ENCODE measurements at places on chromosomes 6 and 20.

DNA sequence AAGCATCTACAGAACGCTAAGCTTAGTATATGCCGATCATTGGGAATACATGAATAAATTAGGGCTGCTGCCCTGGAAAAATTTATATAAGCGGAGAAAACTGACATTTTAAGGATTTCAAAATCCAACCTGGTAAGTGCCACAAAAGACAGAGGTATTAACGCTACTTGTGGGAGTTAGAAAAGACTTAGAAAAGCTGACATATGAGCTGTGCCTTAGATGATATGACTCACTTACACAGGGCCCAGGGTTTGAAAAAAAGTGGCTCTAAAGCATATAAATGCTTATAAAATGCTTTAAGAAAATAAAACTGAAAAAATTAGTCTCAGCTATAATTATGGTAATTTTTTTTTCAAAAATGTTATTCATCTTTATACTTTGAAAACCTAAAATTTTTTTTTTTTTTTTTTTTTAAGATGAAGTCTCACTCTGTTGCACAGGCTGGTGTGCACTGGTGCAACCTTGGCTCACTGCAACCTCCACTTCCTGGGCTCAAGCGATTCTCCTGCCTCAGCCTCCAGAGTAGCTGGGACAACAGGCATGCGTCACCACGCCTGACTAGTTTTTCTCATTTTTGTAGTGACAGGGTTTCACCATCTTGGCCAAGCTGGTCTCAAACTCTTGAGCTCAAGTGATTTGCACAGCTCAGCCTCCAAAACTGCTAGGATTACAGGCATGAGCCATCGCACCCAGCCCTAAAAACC lies 25.7 kb downstream of the EPB41L2 start:
- no peak for DNase-seq

GRCh38 chr6:133923938-133924593 lies 29.0 kb upstream of the TBPL1 start:
- peak; percentile 59 for DNase-seq

DNA sequence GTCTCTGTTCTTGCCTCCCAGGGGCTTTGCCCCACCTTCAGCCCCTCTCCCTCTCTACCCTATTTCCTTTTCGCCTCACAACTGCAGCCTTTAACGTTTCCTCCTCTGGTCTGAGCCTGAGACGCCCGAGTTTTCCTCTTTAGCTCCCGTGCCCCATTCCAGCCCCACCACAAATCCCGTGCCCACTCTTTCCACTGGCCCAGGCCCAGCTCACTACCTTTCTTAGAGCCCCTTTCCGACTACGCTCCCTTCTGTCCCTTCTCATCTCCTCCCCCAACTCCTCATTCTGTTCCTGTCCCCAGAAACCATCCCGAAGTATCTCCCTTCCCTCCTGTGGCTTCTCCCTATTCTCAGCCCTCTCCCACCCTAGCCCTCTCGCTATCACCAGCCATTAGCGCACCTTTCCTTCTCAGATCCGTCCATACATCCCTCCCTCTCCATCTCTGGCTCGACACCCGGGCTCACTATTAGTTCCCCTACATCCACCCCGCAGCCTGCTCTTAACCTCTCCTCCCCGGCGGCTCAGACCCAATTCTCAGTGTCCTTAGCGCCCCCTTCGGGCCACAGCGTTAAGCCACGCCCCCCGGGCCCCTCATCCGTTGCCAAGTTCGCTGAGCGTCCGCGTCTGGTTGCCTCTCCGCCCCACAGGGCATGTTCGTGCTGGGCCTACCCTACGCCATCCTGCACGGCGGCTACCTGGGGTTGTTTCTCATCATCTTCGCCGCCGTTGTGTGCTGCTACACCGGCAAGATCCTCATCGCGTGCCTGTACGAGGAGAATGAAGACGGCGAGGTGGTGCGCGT lies 2.7 kb downstream of the SLC32A1 start:
- no peak for DNase-seq

DNA sequence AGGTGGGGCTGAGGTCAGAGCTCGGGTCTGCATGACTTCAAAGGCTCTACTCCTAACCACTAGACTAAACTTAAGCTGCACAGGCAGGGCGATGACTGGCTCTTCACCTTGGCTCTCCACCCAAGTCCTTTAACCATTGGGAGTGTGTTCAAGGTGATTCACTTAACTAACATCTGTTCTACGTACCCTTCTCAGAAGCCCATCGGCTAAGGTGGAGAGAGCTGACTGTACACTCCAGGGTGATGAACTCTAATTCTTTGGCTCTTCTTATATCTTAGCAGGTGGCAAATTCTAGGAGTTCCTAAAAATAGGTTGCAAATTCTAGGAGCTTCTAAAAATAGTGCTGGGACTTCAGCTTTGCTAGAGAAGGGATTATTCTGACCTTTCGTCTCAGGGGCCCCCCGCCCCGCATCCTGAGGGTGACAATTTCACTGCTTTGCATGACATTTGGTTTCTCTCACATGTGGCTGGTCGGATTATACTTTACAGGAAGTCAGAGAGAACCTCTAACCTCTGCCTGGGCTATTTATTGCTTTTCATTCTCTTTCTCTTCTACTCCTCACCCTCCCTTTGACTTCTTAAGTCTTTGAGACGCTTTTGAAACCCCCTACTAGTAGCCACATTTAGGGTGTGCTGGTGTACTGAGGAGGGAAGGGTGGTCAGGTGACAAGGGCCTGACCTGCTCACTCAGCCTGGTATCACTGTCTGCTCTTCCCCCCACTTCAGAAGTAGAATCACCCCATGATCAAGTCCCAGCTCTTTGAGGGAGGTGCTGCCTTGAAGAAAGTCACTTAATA lies 55.5 kb downstream of the PRDM1 start:
- no peak for DNase-seq

DNA sequence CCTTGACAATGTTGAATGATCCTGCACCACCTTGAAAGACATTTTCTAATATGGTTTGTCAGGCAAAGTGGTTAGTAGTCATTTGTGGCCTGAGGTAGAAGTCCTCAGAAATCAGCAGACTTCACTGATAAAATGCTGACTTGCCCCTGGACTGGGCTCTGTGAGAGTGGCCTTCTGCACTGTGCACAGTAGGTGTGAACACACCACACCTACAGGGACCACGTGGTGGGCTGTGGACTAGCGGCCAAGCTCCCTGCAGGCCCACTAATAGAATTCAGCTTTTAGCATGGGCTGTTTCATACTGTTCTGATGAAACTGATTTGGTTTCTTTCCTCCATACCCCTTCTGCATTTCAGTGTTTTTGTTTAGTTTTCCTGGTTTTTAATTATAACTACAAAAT lies 7.3 kb downstream of the BPHL start:
- no peak for DNase-seq

DNA sequence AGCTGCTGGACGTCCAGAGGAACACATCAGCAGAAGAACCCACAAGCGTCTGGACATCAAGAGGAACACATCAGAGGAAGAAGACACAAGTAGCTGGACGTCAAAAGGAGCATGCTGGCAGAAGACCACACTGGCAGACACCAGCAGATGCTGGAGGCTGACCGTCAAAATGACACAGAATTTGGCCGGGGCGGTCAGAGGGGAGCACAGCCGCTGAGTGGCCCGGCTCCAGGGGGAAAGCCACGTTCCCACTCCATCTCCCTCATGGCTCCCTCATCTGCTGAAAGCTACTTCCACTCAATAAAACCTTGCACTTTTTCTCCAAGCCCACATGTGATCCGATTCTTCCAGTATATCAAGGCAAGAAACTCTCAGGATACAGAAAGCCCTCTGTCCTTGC lies 283.6 kb downstream of the PTPRT start:
- no peak for DNase-seq

DNA sequence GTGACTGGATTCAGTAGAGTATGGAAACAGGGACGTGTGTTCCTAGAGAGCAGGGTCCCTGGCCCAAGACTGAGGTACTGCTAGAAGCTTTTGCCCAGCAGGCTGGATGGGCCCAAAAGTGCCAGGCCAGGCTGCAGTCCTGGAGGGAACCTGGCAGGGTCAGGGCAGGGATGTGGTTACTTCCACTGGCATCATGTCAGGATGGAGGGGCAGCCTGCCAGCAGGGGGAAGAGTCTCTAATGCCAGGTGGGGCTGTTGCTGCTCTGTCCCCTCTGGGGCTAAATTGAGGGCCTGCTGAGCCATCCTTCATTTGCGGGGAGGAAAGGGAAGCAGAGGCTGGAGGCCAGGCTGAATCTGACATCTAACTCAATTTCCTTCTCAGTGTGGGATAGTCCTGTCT lies 17.2 kb downstream of the ZDHHC14 start:
- DNase-seq = no peak

GRCh38 chr6:121592261-121592935 lies 157.0 kb downstream of the GJA1 start:
- no peak for DNase-seq

DNA sequence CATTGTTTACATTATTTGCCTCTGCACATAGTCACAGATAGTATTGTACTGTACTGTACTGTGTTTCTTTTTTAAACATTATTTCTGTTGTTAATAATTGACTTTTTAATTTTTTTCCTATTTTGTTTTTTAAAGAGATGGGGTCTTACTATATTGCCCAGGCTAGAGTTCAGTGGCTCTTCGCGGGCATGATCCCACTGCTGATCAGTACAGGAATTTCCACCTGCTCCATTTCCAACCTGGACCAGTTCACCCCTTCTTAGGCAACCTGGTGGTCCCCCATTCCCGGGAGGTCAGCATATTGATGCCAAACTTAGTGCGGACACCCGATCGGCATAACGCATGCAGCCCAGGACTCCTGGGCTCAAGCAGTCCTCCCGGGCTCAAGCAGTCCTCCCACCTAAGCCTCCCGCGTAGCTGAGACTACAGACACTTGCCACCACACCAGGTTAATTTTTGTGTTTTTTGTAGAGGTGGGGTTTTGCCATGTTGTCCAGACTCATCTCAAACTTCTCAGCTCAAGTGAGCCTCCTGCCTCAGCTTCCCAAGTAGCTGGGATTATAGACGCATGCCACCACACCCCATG lies 47.5 kb downstream of the PTPN1 start:
- DNase-seq = no peak

DNA sequence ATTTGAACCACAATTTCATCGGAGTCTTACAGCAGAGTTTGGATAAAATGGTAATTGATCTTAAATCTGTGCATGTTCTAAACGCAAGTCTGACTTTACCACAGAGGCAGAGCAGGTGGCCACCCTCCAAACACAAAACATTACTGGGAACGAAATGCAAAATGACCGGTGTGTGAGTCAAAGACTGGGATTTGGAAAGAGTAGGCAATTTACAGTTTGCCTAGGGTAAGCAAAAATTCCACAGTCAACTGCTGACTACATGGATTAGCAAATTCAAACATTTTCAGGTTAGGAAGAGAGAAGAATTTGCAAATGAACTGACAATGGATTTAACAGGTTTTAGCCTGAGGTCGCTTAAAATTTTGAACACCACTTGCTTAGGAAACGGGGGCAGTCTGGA lies 444.4 kb downstream of the HDGFL1 start:
- no peak for DNase-seq

DNA sequence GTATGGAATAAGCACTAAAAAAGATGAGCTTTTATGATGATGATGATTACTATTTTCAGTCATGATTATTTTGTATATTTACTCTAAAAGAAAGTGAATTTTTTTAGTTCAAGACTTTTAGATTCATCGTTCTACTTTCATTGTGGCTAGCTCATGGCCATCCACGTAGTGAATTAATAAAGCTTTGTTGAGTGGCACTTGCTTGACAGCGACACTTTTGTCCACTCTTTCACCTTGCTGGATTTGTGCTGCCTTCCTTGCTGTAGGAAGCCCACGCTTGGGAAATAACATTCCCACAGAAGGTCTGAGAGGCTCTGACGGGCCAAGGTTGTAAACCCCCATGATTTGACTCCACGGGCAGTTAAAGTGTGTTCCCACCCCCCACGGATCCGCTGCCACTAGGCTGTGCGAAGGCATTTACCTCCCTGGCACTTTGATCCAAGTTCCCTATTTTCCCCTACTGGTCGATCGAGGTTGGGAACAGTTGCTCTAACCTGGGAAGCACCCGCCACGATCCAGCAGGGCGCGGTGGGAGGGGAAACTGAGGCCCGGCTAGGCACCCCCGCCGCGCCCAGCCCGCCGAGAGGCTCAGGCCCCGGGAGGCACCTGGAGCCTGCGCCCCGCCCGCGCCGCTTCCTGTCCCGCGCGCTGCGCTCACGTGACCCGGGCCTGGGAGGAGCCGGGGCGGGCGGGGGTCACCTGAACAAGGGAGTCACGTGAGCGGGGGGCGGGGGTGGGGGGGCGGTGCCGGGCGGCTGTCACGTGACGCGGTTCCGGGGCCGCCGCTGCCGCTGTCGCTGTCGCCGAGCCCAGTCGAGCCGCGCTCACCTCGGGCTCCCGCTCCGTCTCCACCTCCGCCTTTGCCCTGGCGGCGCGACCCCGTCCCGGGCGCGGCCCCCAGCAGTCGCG lies at the start of gene IGF2R:
Gene IGF2R, plus strand, starts transcription at position 788 of the 909 bp plus-strand sequence. CDS start 165 bp downstream, outside the sequence.
- no peak for DNase-seq

DNA sequence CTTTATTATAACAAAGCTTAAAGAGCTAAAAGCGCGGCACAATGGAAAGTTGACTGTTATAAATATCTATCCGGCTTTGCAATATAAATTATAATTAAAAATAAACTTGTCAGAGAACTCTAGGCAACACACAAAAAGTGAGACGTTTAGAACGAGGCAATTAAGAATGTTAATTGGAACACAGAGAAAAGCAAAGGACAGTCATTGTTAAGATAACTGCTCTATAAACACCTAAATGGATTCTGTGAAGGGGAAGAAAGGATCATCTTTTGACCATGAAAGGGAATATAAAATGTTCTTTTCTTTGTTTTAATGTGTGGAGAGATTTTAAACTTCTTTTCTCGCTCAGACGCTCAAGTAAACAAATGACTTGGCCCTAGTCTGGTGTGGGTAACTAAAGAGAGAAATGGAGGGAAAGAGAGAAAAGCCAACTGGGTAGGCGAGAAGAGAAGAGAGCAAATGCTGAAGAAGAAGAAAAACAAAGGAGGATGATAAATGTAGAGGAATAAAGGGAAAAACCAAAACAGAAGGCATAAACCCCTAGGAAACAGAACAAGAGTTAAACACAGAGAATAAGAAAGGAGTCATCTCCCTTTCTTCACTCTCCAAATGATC lies 9.3 kb upstream of the SALL4 start:
- no peak for DNase-seq

DNA sequence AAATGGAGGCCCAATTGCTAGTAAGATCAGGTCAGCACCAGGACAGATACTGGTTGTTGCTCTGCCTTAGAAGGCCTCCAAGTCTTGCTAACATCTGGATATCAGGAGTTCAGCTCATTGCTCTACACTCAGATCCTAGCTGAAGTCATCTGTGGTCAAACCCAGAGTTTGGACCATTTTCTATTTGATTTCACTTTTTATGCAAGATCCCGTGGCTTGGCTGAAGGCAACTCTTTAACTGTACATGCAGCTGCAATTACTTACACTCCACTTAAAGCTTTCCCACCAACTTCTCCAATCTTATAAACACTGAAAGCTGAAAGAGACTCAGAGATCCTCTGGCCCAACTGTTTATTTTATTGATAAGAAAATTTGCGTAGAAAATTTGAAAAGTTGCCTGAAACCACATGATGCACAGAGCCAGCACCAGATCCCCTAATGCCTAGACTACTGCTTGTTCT lies 2.7 kb downstream of the SLC17A2 start:
- no peak for DNase-seq

- no peak for DNase-seq
These were observed 34.4 kb upstream of the MRPS10 start for GRCh38 chr6:42251911-42252637.

Data from non-pigmented ciliary epithelial cell (primary cell).